ENCODE measurements at places on chromosomes 1 and 21. TPM values are rescaled to one million over a fixed set of nuclear protein-coding genes. Genes with fewer than 3 reads are reported as not detected.

Gene CACHD1
- total RNA-seq, result 0.10 TPM

Gene SSBP3
- total RNA-seq, result 110 TPM

Gene TMEM51
- total RNA-seq, result not detected

Gene GFI1
- 103 TPM for total RNA-seq

Gene TACSTD2
- total RNA-seq, result not detected

Gene NME7
- total RNA-seq, result 25.8 TPM

Gene VWA5B1
- total RNA-seq, result not detected

Gene NUP210L
- total RNA-seq, result not detected

Gene NPHS2
- not detected for total RNA-seq

Gene B3GALT2
- 0.13 TPM for total RNA-seq

GRCh38 chr1:116868385-116868784, 41.3 kb upstream of the PTGFRN start:
- H3K27me3 ChIP-seq, result no peaks in the 10 kb centered on the region
- no peak overlapping the region for H3K27ac ChIP-seq
- no peak for DNase-seq

DNA sequence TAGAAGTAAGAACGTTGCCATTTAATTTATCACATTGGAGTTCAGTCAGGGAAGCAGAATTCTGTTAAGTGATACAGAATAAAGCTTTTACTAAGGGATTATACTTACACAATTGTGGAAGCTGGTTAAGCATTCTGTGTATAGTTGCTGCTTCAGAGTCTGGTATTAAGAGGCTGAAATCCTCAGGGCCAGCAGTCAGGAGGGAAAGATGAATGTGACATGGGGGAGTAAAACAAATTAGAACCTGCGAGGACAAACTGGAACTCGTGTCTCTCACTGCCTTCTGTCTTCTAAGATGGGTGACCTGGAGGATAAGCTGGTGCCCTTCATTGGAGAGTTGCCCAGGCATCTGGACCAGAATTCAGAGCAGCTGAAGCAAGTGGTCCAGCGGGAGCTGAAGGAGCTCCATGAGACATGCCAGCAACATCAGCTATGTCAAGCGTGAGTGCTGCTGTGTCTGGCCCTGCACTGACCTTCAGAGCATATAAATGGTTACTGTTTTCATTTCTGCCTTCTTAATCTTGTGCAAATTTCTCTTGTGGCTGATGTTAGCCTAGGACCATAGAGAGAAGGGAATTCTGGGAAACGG, 23.0 kb downstream of the MARK1 start:
- no peaks in the 10 kb centered on the region for H3K36me3 ChIP-seq
- H3K4me3 ChIP-seq, result no peak overlapping the region
- H3K27ac ChIP-seq, result no peak overlapping the region
- no peaks in the 10 kb centered on the region for H3K27me3 ChIP-seq

DNA sequence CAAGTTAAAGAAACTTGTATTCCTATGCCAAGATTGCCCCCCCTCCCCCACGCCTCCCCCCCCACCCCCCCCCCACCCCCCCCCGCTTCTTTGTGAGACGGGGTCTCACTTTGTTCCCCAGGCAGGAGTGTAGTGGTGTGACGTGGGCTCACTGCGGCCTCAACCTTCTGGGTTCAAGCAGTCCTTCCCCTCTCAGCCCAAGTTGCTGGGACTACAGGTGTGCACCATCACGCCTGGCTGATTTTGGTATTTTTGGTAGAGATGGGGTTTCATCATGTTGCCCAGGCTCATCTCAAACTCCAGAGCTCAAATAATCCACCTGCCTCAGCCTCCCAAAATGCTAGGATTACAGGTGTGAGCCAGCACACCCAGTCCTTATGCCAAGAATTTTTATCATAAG, 136.6 kb downstream of the POU2F1 start:
- H3K27me3 ChIP-seq, result no peaks in the 10 kb centered on the region
- no peak for DNase-seq
- no peak overlapping the region for H3K4me3 ChIP-seq
- H3K27ac ChIP-seq, result no peak overlapping the region

DNA sequence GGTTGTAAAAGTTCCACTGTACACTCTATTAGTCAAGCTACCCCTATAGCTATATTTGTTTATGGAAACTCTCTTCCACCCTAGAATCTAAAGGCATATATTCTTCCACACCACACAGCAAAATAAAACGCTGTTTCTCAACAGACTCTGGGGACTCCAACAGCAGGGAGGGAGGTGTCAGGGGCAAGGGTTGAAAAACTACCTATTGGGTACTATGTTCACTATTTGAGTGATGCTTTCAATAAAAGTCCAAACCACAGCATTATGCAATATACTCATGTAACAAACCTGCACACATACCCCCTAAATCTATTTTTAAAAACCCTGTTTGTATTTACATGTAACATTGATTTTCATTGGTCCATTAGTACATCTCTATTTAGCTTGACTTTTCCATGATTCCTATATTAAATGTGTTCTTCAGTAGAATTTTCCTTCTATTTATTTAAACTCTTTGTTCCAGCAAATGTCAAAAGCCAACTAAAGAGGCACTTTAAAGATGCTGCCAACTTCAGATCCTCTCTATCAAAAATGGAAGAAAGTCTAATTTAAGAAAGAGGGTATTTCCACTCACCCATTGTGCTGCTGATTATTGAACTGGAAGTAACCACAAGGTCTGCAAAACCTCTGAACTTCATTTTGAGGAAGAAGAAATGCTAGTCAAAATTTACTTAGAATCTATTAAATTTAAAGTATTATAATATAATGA, 26.2 kb downstream of the RGS7 start:
- no peak overlapping the region for H3K4me3 ChIP-seq
- no peaks in the 10 kb centered on the region for H3K4me1 ChIP-seq
- H3K27me3 ChIP-seq, result no peaks in the 10 kb centered on the region
- H3K27ac ChIP-seq, result no peak overlapping the region
- no peak for DNase-seq

- H3K27me3 ChIP-seq, result no peaks in the 10 kb centered on the region
- H3K36me3 ChIP-seq, result no peaks in the 10 kb centered on the region
- H3K4me1 ChIP-seq, result peaks cover 25% of the 10 kb centered on the region
- no peak for DNase-seq
- H3K4me3 ChIP-seq, result no peak overlapping the region
These were observed 31.9 kb downstream of the UBE4B start for GRCh38 chr1:10064416-10065343.

DNA sequence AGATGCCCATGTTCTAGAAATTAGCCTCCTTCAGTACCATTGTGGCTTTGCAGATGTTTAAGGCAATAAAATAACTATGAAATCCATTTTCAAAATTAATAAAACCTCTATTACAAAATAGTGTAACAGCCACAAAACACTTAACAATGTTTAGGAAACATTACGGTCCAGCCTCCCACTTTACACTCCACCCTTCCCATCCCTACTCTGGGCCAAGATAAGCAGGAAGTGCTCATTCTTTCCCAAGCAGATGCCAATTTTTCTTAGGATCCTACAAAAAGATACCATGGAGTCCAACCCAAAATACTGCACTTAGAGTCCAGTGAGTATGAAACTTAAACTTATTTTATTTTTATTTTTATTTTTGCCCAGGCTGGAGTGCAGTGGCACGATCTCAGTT, 150.8 kb downstream of the NR5A2 start:
- H3K4me3 ChIP-seq, result no peak overlapping the region
- H3K4me1 ChIP-seq, result peaks cover 10% of the 10 kb centered on the region
- no peaks in the 10 kb centered on the region for H3K36me3 ChIP-seq
- H3K27ac ChIP-seq, result no peak overlapping the region

- H3K27me3 ChIP-seq, result no peaks in the 10 kb centered on the region
- H3K27ac ChIP-seq, result no peak overlapping the region
- H3K4me1 ChIP-seq, result peaks cover 35% of the 10 kb centered on the region
- no peak overlapping the region for H3K4me3 ChIP-seq
- no peak for DNase-seq
These were observed 14.6 kb downstream of the ADAR start for GRCh38 chr1:154593390-154593789.

- peak within 1 kb of the TSS; percentile 62 for H3K4me3 ChIP-seq
- H3K27ac ChIP-seq, result no peak within 1 kb of the TSS
- H3K36me3 ChIP-seq, result no peaks in the 10 kb centered on the region
- H3K4me1 ChIP-seq, result no peaks in the 10 kb centered on the region
- H3K27me3 ChIP-seq, result peaks cover 31% of the 10 kb centered on the region
These were observed at the start of gene ETNK2 for GRCh38 chr1:204151552-204152309. ETNK2 (minus strand) TSS chr1:204152044; CDS start chr1:204151852, 192 bp downstream.

DNA sequence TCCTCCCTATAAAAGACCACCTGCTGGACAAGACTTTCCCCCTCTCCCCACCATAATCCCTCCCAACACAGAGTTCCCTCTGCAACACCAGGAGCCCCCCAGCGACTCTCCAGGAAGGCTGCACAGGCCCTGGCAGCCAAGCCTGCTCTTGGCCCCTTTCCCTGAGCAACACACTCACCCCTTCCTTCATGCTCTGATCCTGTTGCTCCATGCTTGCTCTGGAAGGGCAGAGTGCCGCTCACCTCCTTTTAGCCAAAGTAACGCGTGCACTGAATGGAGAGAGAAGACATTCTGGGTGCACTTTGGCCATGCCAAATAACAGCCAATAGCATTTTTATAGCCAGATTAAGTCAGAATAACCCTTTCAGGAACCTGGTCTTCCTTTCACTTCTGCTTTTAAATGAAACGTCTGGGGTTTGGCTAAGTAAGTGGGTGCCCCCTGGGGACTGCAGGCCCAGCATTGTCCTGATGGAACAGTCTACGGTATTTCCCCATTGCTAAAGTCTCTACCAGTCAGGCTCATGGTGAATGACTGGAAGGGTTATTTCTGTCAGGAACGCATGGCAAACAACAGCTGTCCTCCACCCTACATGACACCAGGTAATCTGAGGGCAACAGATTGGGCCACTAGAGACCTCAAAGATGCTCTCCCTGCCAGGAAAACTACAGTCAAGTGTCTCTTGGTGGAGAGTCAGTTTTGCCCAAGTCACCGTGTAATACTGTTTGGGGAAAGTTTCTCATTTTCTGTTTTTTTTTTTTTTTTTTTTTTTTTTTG, at the start of gene SLC2A5:
Gene SLC2A5 (minus strand): TSS at position 310 of the 775 bp plus-strand sequence. CDS start 99 bp downstream, at position 211.
- DNase-seq, result no peak
- no peaks in the 10 kb centered on the region for H3K36me3 ChIP-seq
- peaks cover 15% of the 10 kb centered on the region for H3K4me1 ChIP-seq

DNA sequence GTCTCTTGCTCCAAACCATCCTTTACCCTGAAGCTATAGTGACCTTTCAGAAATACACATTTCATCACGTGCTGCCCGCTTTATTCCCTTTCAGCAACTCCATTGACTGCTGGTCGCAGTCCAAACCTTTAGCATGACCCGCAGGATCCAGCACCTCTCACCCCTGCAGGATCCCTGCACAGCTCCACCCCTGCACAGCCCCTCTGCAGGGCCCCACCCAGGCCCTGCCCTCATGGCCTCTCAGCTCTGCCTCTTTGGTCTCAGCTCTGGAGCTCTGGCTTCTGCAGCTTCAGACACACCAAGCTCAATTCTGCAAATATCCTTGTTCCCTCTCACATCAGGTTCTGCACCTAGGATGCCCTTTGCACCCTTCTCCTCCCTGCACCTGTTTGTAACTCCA, 264.9 kb upstream of the C1orf174 start:
- no peak overlapping the region for H3K4me3 ChIP-seq
- H3K36me3 ChIP-seq, result no peaks in the 10 kb centered on the region
- no peaks in the 10 kb centered on the region for H3K4me1 ChIP-seq
- peaks cover 5% of the 10 kb centered on the region for H3K27me3 ChIP-seq

DNA sequence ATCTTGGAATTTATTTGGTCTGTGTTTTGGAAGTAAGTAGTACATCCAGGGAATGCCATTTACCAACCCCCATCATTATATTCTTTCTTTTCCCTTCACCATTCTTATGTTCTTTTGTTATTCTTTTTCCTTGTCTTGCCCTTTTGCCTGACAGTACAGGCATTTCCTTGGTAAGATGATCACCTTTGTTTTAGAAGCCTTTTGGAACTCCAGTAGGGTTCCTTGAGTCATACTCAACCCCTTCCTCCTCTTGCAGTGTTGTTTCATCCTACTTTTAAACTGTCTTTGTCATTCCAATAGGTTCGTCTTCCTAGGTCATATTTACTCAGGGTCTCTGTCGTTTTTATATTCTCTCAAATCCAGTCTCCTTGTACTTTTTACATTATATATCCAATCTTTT, 9.2 kb downstream of the MRPS21 start:
- H3K4me1 ChIP-seq, result no peaks in the 10 kb centered on the region
- no peak overlapping the region for H3K4me3 ChIP-seq
- peaks cover 36% of the 10 kb centered on the region for H3K36me3 ChIP-seq
- no peak overlapping the region for H3K27ac ChIP-seq
- DNase-seq, result no peak
- no peaks in the 10 kb centered on the region for H3K27me3 ChIP-seq

- no peak overlapping the region for H3K27ac ChIP-seq
- H3K4me1 ChIP-seq, result no peaks in the 10 kb centered on the region
- H3K27me3 ChIP-seq, result peaks cover 9% of the 10 kb centered on the region
- DNase-seq, result no peak
These were observed 75.0 kb downstream of the IGSF21 start for GRCh38 chr1:18182398-18183160.

DNA sequence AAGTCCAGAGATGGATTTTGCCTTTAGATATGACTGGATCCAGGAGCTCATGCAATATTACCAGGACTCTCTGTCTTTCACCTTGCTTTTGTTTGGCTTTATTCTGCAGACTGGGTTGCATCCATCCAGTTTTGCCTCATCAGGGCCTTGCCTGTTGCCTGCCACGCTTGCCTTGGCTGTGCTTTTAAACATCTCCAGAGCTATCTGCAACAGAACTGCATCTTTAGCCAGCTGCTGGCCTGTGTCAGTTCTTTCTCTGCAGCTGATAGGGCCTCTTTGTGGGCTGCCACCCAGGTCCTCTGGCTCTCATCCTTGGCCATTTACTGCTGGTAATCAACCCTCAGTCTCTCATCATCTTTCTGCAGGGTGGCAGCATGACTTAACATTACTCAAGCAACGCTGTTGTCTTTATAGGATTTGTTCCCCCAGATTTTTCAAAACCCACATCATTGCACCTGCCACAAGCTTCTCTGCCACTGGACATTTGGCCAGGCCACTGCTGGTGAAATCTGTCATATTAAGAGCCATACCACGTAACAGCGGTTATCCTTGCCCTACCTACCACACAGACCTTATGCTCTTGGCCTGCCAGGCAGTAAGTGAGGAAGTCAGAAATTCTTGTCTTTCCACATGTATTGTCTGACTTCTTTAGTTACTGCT, 24.4 kb upstream of the HUNK start:
- H3K27ac ChIP-seq, result no peak overlapping the region
- H3K36me3 ChIP-seq, result no peaks in the 10 kb centered on the region
- DNase-seq, result no peak
- no peak overlapping the region for H3K4me3 ChIP-seq

DNA sequence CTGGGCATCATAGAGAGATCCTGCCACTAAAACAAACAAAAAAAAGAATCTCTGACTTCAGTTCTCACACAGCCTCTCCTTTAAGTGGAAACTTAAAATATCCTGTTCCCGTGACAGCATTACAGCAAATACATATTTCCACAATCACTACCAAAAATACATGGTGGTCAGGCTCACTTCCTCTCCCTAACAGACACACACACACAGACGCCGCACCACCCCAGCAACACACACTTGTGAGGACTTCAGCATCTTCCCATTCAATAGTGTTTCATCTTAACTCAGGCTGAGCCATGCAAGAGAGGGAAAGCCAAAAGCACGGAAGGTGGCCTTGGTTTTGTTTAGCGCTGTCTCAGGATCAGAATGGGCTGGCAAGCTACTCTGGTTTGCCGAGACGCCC, 21.9 kb downstream of the KIAA1614 start:
- no peak overlapping the region for H3K4me3 ChIP-seq
- H3K27me3 ChIP-seq, result peaks cover 4% of the 10 kb centered on the region
- H3K4me1 ChIP-seq, result peaks cover 6% of the 10 kb centered on the region
- no peaks in the 10 kb centered on the region for H3K36me3 ChIP-seq
